ENCODE measurements at places on chromosomes 6 and 20.

DNA sequence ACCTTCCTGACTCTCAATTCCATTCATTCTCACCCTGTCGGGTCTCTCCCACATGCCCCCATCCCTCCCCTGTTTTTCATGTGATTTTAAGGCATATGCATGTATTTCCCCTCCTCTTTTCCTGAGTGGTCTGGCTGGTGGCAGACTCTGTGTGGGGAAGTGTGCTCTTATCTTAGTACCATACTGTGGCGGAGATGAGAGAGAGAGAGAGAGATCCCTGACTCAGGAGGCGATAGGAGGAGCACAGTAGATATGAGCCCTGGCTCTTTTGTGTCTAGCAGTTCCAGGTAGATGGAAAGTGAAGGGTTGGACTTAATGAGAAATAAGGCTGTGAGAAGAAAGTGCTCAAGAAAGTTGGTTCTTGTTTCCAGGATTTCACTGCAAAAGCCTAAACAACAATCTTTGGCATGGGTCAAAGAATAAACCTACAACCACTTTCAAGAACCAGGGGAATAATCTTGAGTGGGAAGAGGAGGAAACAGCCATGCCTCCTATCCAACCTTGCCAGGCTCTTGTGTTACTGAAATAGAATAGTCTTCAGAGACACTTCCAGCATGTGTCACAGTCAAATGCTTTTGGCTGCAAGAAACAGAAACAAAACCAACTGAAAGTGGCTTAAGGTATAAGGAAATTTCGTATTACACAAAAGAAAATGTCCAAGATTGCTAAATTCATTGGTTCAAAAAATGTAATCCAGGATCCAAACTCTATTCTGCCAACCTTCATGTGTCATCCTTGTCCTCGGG is 123.8 kb upstream of the MYLIP start:
- no peak for DNase-seq

DNA sequence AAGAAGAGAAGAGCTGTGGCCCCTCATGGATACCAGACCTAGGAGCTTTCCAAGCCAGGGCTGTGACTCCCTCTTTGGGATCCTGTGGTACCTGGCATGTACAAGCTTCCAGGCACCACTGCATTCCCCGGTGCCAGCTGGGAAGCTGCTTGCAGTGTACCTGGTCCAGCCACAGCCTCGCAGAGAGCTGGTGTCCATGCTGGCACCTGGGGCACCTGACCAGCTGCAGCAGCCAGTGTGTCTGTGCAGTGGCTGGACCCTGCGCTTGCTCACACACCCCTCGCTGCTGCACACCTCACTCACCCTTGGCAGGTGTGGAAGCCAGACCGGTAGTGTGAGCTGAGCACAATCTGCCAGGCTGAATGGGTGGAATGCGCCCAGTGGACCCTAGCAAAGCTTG is 190.9 kb upstream of the MAN1A1 start:
- no peak for DNase-seq

DNA sequence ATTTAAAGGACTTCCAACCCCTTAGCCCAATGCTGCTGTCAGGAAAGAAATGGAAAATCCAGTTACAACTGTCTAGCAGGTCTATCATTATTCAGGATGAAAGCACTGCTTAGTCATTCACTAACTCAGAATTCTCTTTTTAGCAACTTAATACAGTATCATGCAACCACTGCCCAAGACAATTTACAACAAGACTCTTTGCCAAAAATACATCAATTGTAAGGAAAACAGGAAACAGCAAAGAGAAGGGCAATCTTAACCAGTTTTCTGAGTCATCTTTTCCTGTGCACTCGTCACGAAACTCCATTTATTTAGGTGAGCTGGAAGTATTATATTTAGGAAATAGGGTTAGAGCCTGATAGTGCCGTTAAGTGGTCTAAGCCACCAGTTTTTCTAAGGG is 1197.7 kb upstream of the CITED2 start:
- DNase-seq: no peak

DNA sequence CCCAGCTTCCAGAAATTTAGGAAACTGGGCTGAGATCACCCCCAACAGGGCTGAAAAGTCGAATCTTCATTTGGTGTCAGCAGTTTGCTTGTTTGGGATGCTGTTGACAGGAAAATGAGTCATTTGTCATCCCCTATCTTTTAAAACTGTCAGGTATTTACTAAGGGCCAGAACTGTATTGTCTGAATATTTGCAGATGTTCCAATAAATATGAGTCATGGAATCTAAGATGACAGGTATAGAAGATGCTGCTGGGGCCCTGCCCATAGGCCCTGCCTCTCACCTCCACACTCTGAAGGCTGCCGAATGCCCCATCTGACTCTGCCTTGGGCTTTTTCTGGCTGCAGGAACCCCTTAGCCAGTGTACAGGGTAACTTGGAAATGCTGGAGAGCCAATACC is 3.9 kb downstream of the ETV7 start:
- DNase-seq: no peak

GRCh38 chr20:17873410-17874270 is 95.0 kb downstream of the SNX5 start:
- DNase-seq: peak; percentile 86

DNA sequence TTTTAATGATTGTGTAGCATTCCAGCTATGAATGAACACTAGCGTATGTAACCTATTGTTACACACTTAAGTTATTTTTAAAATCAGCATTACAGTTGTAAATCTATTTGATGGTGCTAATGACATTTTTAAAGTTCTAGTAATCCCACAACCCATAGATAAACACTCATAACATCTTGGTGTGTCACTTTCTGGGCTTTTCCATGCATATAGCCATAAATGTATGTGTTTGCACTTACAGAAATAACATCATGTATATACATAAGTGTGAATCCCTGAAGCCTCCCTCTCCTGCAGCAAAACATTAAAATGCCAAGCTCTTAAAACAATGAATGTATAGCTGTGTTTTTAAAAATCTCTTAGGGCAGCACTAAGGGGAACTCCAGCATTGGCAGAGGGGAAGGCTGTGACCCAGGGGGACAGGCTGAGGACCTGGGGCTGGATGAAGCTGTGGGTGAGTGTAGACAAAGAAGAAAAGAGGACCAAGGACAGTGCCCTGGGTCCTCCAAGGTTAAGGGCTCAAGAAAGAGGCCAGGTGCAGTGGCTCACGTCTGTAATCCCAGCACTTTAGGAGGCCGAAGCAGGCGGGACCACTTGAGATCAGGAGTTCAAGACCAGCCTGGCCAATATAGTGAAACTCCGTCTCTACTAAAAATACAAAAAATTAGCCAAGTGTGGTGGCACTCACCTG is 929 bp upstream of the CENPB start:
- DNase-seq: no peak

DNA sequence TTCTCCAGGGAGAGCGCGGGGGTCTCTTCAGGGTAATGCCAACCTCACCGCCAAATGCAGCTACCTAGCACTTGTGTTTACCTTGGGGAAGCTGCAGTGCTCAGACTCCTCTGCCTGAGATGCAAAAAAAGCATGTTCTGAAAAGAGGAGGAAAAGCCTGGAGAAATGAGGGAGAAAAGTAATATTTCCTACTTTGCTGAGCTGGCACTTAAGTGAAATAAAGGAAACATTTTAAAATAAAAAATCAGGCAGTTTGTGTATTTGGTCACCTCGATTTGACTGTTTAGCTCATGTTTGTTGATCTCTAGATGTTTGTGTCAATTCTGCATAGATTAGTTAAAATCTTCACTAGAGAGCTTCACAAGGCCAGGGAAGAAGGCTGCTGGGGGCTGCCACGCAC is 487.2 kb downstream of the QKI start:
- DNase-seq: no peak

GRCh38 chr6:40135491-40136072 is 201.3 kb upstream of the MOCS1 start:
- no peak for DNase-seq

- DNase-seq: no peak
Measured at GRCh38 chr6:68040312-68040778, 594.7 kb upstream of the ADGRB3 start.

DNA sequence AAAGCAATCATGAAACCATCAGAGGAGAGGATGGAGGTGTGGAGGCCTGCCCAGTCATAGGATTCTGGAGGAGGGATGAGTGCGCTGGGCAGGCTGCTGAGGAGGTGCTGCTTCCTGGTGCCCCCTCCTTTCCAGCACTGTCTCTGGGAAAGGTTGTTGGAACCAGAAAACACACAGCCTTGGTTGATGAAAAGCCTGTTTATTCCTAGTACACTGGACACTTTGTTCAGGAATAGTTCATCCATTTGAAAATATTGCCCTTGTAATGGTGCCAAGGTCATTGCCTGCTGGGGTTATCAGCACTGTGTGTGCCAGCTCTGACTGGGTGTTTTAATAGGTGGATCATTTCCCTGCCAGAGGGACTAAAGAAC is 83.7 kb upstream of the ARMC2 start:
- DNase-seq: no peak

DNA sequence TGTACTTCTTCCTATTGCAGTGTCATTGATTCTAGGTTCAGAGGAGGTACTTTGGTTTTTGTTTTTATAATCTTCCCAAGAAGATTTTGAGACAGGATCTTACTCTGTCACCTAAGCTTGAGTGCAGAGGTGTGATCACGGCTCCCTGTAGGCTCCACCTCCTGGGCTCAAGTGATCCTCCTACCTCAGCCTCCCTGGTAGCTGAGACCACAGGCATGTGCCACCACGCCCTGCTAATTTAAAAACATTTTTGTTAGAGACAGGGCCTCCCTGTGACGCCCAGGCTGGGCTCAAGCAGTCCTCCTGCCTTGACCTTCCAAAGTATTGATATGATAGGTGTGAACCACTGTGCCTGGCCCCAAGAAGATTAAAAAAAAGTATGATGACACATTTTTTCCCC is 3.4 kb upstream of the SLC17A5 start:
- DNase-seq: no peak

DNA sequence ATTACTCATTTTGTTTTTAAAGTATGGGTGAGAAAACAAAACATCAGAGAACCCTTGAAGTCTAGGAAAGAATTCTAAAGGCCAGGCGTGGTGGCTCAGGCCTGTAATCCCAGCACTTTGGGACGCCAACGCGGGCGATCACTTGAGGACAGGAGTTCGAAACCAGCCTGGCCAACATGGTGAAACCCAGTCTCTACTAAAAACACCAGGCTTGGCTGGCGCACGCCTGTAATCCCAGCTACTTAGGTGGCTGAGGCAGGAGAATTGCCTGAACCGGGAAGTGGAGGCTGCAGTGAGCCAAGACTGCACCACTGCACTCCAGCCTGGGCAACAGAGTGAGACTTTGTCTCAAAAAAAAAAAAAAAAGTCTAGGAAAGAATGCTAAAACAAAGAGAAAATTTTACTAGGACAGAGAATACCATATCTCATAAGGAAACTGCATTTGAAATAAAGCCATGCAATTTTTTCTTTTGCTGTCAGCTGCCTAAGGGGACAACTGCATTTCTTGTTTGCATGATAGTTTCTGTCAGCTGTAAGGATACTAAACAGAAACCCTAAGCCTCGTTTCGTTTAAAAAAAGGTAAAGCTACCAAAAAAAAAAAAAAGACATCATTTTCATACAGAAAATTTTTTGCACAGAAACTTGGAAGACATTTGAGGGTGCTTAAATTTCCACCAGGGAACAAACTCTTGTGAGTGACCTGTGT is 32.1 kb downstream of the SMLR1 start:
- no peak for DNase-seq

DNA sequence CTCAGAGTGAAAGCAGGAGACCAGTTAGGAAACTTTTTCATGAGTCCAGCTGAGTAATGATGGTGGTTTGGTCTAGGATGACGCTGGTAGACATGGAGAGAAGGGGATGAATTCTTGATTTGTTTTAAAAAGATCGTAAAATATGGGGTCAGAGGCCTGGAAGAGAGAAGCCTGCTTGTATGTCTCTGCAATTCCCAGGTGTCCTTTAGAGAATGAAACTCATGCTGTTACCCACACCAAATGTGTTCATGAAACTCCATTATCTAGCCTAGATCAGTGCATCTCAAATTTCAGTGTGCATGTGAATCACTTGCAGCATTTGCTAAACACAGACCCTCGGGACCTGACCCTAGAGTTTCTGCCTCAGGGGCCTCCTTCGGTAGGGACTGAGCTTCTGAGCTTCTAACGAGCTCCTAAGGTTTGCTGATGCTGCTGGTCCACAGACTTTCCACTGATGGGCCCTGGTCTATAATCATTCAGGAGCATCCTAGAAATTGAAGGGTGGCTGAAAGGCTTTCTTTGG is 302.0 kb upstream of the PLCB4 start:
- no peak for DNase-seq

GRCh38 chr6:161453558-161453957 is 179.7 kb upstream of the AGPAT4 start:
- no peak for DNase-seq

- no peak for DNase-seq
Measured at GRCh38 chr6:40794586-40794985, 207.4 kb upstream of the LRFN2 start.

DNA sequence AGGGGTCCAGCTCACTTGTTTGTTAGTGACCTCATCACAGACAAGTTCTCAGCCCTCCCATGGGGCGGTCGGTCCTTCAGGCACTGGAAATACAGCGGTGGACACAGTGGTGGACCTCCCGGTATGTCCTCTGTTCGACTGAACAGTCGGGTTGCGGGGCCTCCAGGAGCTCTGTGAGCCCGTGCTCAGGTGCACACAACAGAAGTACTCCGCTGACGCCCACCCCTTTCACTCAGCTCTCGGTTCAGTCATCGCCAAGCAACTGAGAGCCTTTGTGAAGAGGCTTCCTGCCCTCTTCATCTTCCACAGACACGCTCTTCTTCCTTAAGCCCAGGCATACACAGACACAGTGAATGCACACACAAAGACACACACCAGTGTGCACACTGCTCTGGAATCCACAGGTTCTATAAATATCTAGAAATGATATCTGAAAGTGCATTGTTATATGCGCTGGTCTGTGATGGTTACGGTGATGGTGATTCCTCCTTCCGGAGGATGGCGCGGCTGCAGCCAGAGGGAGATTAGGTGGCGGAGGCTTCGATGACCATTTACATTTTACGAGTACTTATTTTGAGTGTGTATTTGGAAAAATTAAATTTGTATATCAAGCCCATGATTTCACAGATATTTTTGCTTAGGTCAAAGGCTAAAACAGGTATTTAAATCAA is 46.8 kb upstream of the BHLHE23 start:
- DNase-seq: no peak

GRCh38 chr6:88179692-88180091 is 13.5 kb upstream of the CNR1 start:
- DNase-seq: no peak

GRCh38 chr6:137784583-137784982 is 82.5 kb upstream of the TNFAIP3 start:
- DNase-seq: no peak

DNA sequence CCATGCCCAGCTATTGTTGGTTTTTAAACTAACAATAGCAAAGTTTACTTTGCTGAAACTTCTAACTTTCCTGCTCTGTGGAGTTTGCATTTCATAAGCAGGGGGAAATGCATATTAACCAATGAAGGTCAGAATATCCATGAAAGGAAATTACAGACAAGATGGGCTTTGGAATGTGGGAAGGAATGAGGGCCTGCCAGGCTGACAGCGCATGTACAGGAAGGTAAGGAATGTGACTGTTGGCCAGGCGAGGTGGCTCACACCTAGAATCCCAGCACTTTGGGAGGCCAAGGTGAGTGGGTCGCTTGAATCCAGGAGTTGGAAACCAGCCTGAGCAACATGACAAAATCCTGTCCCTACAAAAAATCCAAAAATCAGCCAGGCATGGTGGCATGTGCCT is 49.6 kb downstream of the CDK5RAP1 start:
- no peak for DNase-seq

- no peak for DNase-seq
Measured at GRCh38 chr6:71476872-71477271, 188.3 kb downstream of the OGFRL1 start.

GRCh38 chr20:50510706-50511542 is 741 bp downstream of the PTPN1 start:
- DNase-seq: no peak

- DNase-seq: no peak
Measured at GRCh38 chr20:41670631-41671030, 52.5 kb upstream of the CHD6 start.
